ENCODE measurements at places on chromosomes 2 and 18. TPM values are rescaled to one million over a fixed set of nuclear protein-coding genes. Genes with fewer than 3 reads are reported as not detected.

DARS1 gene
- total RNA-seq = 11.6 TPM

DNA sequence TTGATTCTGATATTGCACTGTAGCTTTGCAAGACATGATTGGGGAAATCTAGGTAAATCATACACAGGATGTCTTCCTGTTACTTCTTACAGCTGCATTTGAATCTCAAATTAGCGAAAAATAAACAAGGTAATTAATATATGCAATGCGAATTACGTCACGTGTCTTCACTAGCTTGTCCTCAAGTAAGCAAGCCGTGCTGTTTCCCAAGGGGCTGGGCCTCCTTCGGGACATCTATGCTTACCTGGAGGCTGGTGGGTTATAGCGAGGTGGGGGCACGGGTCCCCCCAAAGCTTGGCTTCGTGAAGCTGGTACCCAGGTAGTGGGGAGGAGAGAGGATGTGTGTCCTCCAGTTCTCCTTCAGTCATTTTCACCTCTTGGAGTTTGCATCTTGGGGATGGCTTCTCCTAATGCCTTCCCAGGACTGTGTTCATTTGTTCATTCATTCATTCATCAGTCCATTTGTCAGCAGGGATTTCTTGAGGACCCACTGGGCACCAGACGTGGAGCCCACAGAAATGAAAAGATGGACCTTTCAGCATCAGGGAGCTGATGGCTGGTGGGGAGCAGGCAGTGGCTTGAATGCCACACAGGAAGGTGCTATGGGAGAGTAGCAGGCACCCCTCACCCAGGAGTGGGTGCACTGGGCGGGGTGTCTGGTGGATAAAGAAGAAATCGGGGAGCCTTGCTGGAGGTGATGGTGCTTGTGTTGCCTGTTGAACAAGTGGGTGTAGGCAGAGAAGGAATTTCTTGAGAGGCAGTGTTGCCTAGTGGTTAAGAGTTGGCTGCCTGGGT lies 155.1 kb downstream of the GLI2 start:
- no peaks in the 10 kb centered on the region for H3K4me1 ChIP-seq
- H3K4me3 ChIP-seq = no peak overlapping the region
- DNase-seq = no peak

CTDP1 gene
- 31.7 TPM for total RNA-seq

GRCh38 chr18:7273301-7273921 lies 42.5 kb downstream of the LRRC30 start:
- peak; percentile 16 for DNase-seq
- no peaks in the 10 kb centered on the region for H3K27me3 ChIP-seq
- H3K36me3 ChIP-seq = no peaks in the 10 kb centered on the region
- peak overlapping the region; percentile 5 for H3K27ac ChIP-seq
- peak overlapping the region; percentile 46 for H3K4me3 ChIP-seq

DNA sequence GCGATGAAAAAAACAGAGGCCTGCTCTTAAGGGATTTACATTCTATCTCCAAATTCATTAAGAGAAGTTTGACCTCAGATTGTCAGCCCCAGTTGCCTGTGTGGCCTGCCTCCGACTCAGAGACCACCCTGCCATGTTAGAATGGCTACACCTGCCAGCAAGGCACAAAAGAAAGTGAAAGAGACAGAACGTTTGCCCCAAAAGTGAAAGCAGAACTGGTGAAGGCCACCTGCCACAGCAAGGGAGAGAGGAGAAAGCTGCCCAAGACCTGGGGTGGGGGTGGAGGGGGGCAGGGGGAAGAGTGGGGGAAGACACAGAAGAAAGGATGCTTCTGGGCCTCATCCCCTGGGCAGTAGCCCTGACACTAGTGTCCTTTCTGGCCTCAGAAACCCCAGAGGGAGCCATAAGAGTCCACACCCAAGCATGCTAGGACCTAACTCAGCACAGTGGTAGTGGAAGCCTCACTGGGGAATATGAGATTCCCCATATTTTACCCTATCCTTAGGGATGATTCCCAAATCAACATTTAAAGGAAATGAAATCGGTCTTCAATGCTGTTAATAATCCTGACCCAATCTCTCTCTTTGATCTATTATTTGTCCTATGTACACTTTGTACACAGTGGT lies 389.7 kb downstream of the TXNL1 start:
- peaks cover 8% of the 10 kb centered on the region for H3K4me1 ChIP-seq
- no peaks in the 10 kb centered on the region for H3K27me3 ChIP-seq
- no peak overlapping the region for H3K27ac ChIP-seq
- no peaks in the 10 kb centered on the region for H3K36me3 ChIP-seq

GRCh38 chr18:27312153-27312552 lies 127.0 kb upstream of the CHST9 start:
- no peak overlapping the region for H3K27ac ChIP-seq
- H3K36me3 ChIP-seq = no peaks in the 10 kb centered on the region
- no peaks in the 10 kb centered on the region for H3K4me1 ChIP-seq

DNA sequence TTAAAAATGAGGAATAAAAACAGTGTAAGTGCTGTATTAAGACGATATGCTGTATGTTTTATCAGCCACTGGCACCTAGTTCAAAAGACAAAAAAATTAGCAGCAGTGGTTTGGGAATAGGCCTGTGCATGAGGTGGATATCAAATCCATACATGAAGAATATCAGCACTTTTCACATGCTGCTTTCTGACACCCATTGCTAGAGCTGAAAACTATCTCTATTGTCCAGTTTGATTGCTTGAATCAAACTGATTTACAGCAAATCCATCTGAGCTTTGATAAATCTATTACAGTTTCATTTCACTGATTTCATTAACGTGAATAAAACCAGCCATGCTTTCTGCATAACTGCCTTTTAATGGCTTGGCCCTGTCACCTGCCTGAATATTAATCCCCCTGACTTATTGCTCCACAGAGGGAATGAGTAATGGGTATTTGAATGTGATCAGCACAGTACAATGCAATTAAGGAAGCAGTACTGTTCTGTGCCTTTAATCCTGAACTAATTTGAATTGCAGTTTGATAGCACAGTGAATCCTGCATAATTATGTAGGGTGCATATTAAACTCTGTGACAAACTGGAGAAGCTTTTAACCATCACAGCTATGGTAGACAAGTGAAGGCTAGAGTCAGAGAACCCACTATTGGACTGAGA lies 154.0 kb downstream of the GPD2 start:
- no peak overlapping the region for H3K4me3 ChIP-seq
- no peaks in the 10 kb centered on the region for H3K27me3 ChIP-seq
- no peak overlapping the region for H3K27ac ChIP-seq
- DNase-seq = no peak

PIGN gene
- 12.8 TPM for total RNA-seq

- no peaks in the 10 kb centered on the region for H3K27me3 ChIP-seq
- H3K36me3 ChIP-seq = peaks cover 49% of the 10 kb centered on the region
- H3K4me1 ChIP-seq = no peaks in the 10 kb centered on the region
- no peak for DNase-seq
- H3K27ac ChIP-seq = no peak overlapping the region
Observed at GRCh38 chr18:70021043-70021442, 73.4 kb upstream of the CD226 start.

DNA sequence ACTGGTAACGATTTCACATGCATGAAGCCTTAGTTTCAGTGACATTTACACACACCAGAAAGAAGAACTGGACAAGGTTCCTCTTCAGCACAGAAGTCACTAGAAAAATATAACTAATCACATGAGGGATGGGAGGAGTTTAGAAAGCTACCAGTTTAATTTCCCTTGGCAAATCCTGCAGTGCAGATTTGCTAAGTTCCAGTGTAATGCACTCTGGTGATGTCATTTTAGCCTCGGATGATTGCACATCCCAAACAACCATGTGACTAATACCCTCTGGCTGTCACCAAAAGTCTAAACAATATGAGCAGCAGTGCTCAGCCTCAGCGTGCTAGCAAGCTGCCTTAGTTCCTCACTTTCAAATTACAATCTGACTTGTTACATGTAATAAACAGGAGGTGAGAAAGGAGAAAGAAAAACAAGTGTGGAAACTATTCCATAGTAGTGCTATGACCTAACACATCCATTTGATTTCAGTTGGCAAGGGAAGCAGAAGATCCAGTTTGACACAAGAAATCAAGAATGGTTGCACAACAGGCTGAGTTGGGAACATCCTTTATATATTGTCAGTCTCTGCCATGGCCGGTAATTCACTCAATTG lies 35.3 kb upstream of the PPP1CB start:
- no peak overlapping the region for H3K4me3 ChIP-seq
- H3K27ac ChIP-seq = peak overlapping the region; percentile 84
- H3K27me3 ChIP-seq = no peaks in the 10 kb centered on the region

- no peaks in the 10 kb centered on the region for H3K36me3 ChIP-seq
- H3K27me3 ChIP-seq = no peaks in the 10 kb centered on the region
- no peak overlapping the region for H3K27ac ChIP-seq
- no peak for DNase-seq
Observed at GRCh38 chr2:163119966-163120365, 281.4 kb upstream of the KCNH7 start.

CYP27C1 gene
- total RNA-seq = not detected

MOGAT1 gene
- not detected for total RNA-seq

Measured in ascending aorta (tissue), 2 donors.